Adrenal gland (tissue), 19 donors: ENCODE measurements at places on chromosomes 3 and 15. TPM values are rescaled to one million over a fixed set of nuclear protein-coding genes. Genes with fewer than 3 reads are reported as not detected.

DNA sequence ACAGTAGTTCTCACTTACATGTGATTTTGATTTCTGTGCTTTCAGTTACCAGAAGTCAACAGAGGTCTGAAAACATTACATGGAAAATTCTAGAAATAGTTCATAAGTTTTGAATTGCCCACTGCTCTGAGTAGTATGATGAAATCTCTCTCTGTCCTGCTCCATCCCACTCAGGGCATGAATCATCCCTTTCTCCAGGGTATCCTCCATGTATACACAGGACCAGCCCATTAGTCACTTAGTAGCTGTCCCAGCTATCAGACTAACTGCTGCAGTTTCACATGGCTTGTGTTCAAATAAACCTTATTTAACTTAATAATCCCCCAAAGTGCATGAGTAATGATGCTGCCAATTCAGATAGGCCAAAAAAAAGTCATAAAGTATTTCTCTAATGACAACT lies 38.6 kb downstream of the EPHA3 start:
- no peak overlapping the region for H3K27ac ChIP-seq
- no peak for DNase-seq
- H3K27me3 ChIP-seq: no peaks in the 10 kb centered on the region
- H3K36me3 ChIP-seq: no peaks in the 10 kb centered on the region
- no peak overlapping the region for H3K4me3 ChIP-seq

Gene CRYGS
- 10.4 TPM for polyA plus RNA-seq

Gene GBE1
- polyA plus RNA-seq: 97.0 TPM

Gene FGF12
- polyA plus RNA-seq: 42.4 TPM

GRCh38 chr3:140347151-140347550 lies 330.7 kb upstream of the TRIM42 start:
- peaks cover 5% of the 10 kb centered on the region for H3K4me1 ChIP-seq
- no peak for DNase-seq
- no peaks in the 10 kb centered on the region for H3K27me3 ChIP-seq
